Placental epithelial cell (primary cell): ENCODE measurements at places on chromosomes 7 and 10. TPM values are rescaled to one million over a fixed set of nuclear protein-coding genes. Genes with fewer than 3 reads are reported as not detected.

GDF10 gene
- total RNA-seq = not detected in 2 replicates

CALHM1 gene
- total RNA-seq = not detected in 2 replicates

BTBD16 gene
- total RNA-seq = not detected in 2 replicates

C10orf62 gene
- total RNA-seq = 0.33 TPM in 1 of 2 replicates, not detected in the other

SERPINE1 gene
- total RNA-seq = 183 and 2,094 TPM in 2 replicates

ASB10 gene
- not detected in 2 replicates for total RNA-seq

TMEM236 gene
- total RNA-seq = 0.39 and 0.43 TPM in 2 replicates

TCF7L2 gene
- total RNA-seq = 3.9 and 7.5 TPM in 2 replicates

LRRC17 gene
- 148 and 183 TPM in 2 replicates for total RNA-seq

ADK gene
- 56.1 and 93.8 TPM in 2 replicates for total RNA-seq

SCRN1 gene
- 78.9 and 112 TPM in 2 replicates for total RNA-seq

PLAU gene
- total RNA-seq = 2.7 and 7.0 TPM in 2 replicates

KLF14 gene
- under 0.01 TPM in 1 of 2 replicates, not detected in the other for total RNA-seq

CCNJ gene
- 5.5 and 8.9 TPM in 2 replicates for total RNA-seq

CLDN3 gene
- total RNA-seq = not detected in 2 replicates

UTF1 gene
- not detected in 2 replicates for total RNA-seq

AUTS2 gene
- 25.6 and 36.9 TPM in 2 replicates for total RNA-seq

AASS gene
- total RNA-seq = 5.1 and 8.0 TPM in 2 replicates

TUBAL3 gene
- not detected in 2 replicates for total RNA-seq

ACSL5 gene
- under 0.01 and 2.6 TPM in 2 replicates for total RNA-seq

XRCC2 gene
- total RNA-seq = 1.5 and 2.4 TPM in 2 replicates

FAM20C gene
- 11.0 and 12.2 TPM in 2 replicates for total RNA-seq

FAM171A1 gene
- total RNA-seq = 0.76 and 2.7 TPM in 2 replicates

CH25H gene
- not detected in 2 replicates for total RNA-seq

CC2D2B gene
- total RNA-seq = 0.39 and 0.43 TPM in 2 replicates

GET4 gene
- total RNA-seq = 15.4 and 16.5 TPM in 2 replicates

ADRA2A gene
- 0.79 and 2.4 TPM in 2 replicates for total RNA-seq

STAMBPL1 gene
- 0.39 and 1.4 TPM in 2 replicates for total RNA-seq

RASA4B gene
- total RNA-seq = 0.65 and 2.0 TPM in 2 replicates

AGR2 gene
- total RNA-seq = 870 and 914 TPM in 2 replicates

CLCN1 gene
- total RNA-seq = not detected in 2 replicates

SLC16A9 gene
- under 0.01 TPM in 1 of 2 replicates, not detected in the other for total RNA-seq

CRTAC1 gene
- total RNA-seq = 0.22 and 0.39 TPM in 2 replicates

KIAA1549 gene
- total RNA-seq = 8.2 and 14.3 TPM in 2 replicates

OR2A1 gene
- not detected in 2 replicates for total RNA-seq

CDK1 gene
- 8.6 and 16.3 TPM in 2 replicates for total RNA-seq

SEMA4G gene
- 0.79 and 1.7 TPM in 2 replicates for total RNA-seq

NAT16 gene
- total RNA-seq = not detected in 2 replicates

AOAH gene
- 0.22 and 0.79 TPM in 2 replicates for total RNA-seq

LIPN gene
- total RNA-seq = not detected in 2 replicates

CRYGN gene
- total RNA-seq = not detected in 2 replicates

NCF1 gene
- total RNA-seq = 0.11 and 0.39 TPM in 2 replicates

EPHB6 gene
- total RNA-seq = 12.6 and 33.0 TPM in 2 replicates

HOXA10 gene
- total RNA-seq = 0.39 TPM in 1 of 2 replicates, not detected in the other

SNX10 gene
- 0.54 and 1.2 TPM in 2 replicates for total RNA-seq

ZNF485 gene
- 2.6 and 2.7 TPM in 2 replicates for total RNA-seq

LRRC4 gene
- under 0.01 and 0.11 TPM in 2 replicates for total RNA-seq

KIF11 gene
- total RNA-seq = 6.3 and 8.0 TPM in 2 replicates

OPALIN gene
- total RNA-seq = not detected in 2 replicates

GOLGA7B gene
- under 0.01 and 0.11 TPM in 2 replicates for total RNA-seq

LRRN3 gene
- 0.11 and 0.39 TPM in 2 replicates for total RNA-seq

UMAD1 gene
- total RNA-seq = 7.1 and 12.7 TPM in 2 replicates

ZNF467 gene
- total RNA-seq = 0.22 and 3.1 TPM in 2 replicates
